AG10803 (cell line): ENCODE measurements at places on chromosomes 7 and 10.

DNA sequence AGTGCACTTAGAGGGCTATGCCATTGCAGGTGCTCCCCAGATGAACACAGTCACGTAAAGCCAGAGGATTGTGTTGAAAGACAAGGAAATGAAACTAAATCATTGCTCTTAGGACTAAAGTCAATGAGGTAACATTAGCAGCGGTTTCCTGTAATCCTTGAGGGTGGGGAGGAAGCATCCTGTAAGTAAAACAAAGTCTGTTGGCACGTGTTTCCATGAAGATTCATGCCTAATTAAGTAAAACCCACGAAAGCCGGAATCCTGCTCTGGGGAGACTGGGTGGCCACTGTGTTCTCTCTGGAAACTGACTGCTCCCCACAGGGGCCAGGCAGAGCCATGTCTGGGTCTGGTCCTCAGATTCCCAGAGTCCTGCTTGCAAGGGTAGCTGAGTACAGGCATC, 18.3 kb downstream of the STEAP1B start:
- DNase-seq: peak; percentile 84

GRCh38 chr7:46143949-46144917, 223.2 kb upstream of the IGFBP3 start:
- DNase-seq: peak; percentile 40

DNA sequence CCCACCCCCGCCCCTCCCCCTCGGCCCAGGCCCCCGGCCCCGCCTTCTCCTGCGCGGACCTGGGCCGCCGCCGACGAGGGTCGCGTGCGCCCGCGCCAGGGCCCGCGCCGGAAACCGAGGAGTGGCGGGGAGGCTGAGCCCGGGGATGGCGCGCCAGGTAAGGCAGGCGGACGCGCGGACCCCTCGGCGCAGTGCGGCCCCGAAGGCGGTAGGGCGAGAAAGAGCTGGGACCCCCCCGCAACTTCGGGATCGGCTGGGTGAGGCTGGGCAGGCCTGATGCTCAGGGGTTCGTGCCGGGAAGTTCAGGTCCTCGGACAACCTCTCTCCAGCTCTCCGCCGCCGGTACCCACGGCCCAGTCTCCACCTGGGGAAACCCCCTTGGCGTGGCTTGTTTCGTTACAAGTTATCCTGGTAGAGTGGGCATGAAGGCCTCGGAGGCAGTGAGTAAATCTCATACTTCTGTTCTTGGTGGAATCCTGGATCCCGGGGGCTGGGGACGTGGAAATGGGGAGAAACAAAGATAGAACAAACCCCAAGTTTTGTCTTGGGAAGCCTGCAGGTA, 58.4 kb downstream of the ZNF467 start:
- peak; percentile 11 for DNase-seq

GRCh38 chr7:41010967-41011366, 691.9 kb downstream of the INHBA start:
- DNase-seq: peak; percentile 76

- DNase-seq: no peak
Measured at GRCh38 chr10:10545771-10546170, 471.9 kb upstream of the CELF2 start.

DNA sequence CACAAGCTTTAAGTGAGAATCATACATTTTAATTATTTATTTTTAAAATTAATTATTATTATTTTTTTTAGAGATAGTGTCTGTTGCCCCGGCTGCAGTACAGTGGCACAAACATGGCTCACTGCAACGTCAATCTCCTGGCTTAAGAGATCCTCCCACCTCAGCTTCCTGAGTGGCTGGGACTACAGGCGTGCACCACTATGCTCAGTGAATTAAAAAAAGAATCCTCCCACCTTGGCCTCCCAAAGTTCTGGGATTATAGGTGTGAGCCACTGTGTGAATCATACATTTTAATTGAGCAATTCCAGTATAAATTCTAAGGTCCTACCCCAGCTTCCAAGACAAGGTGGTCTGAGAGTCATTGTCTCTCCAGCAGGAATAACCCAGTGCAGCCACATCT, 172.4 kb downstream of the JAZF1 start:
- DNase-seq: no peak

DNA sequence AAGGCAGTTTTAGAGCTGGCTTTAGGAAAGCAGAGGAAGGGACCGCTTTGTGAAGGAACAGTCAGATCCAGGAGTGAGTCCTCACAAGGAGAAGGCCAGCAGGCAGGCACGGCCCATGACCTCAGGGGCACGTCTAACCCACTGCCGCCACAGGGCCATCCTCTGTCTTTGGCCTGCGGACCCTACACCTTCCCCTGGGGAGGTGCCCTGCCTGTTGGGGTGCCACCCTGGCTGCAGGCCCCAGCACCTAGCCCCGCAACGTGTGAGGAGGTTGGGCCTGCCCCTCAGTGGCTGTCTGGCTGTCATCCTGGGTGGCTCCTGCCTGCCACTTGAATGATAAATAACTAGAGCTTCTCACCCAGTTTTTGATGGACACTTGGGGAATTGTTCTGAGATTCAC, 31.0 kb upstream of the TRIM8 start:
- no peak for DNase-seq

- DNase-seq: no peak
Measured at GRCh38 chr10:79089632-79090031, 20.9 kb downstream of the ZMIZ1 start.

GRCh38 chr7:598899-599298, 79.3 kb upstream of the PDGFA start:
- DNase-seq: no peak

DNA sequence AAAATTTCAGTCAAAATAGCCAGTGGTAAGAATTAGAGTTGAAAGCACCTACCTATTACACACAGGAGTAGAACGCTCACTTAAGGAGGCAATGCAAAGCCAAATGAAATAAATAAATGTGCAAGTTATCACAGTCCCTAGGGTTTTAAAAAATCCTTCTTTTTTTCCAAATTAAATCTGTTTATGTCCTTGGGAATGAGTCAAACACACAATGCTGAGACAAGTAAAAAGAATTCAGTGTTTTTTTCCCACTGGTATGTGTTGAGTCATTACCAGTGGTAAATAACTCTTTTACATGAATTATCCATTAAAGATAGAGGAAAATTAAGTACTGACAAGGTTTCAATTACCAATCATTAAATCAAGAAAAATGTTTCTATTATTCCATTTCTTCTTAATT, 438.6 kb downstream of the TNS3 start:
- peak; percentile 87 for DNase-seq

- DNase-seq: no peak
Measured at GRCh38 chr7:28239823-28240204, 59.2 kb upstream of the JAZF1 start.

- no peak for DNase-seq
Measured at GRCh38 chr7:76231071-76231470, 29.4 kb downstream of the SRRM3 start.

DNA sequence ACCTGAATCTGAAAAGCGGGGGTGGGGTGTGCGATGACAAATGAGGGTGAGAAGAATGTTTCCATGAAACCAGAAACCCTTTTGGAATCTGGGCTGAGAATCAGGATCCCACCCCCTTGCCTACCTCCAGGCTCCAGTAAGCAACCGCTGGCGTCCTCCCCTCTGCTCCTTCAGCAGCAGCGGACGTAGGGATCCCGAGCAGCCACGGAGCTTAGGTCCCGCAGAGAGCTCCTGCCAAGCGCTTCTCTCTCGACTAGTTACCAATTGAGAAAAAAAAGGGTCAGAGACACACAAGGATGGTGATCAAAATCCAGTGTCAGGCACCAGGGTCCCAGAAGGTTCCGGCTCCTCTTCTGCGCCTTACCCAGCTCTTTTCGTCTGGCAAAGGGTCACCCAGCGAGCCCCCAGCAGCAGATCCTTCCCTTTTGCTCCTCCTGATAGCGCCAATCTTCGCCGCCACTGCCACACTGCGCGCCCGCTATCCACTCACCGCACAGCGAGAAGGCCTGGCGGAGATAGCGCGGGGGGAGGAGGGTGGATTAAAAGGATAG, 733.5 kb downstream of the ZWINT start:
- DNase-seq: no peak

DNA sequence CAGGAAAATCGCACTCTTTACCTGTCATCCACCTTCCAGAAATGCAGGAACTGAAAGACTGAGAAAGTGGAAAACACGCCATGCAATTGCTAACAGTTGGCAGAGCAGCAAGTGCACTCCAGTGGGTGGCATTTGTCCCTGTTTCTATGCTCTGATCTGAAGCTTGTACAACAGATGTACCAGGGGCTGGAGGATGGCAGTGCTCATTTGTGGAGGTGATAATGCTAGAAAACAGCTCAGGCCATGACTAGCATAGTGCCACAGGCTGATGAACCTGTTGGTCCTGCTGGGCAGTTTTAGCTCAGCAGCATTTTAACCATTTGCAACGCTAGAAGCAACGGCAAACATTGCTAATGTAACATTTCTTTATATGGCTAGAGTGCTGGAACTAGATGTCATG, 199.9 kb upstream of the NRP1 start:
- no peak for DNase-seq

DNA sequence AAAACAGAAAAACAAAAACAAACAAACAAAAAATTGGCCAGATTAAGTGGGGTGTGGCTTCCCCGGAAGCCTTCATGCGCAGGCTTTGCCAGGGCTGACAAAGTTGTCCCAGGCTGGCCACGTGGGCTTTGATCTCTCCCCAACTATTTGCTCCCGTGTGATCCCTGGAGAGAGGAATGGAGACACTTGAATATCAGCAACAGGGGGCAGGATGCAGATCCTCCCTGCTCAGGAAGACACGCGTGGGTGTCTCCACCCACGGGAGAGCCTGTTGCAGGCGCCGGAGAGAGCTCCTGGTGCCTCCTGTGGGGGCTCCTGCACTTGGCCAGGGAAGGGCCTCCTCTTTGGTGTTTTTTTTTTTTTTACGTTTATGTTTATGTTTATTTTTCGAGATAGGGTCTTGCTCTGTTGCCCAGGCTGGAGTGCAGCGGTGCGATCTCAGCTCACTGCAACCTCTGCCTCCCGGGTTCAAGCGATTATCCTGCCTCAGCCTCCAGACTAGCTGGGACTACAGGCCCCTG, 19.0 kb downstream of the TRIM56 start:
- no peak for DNase-seq

DNA sequence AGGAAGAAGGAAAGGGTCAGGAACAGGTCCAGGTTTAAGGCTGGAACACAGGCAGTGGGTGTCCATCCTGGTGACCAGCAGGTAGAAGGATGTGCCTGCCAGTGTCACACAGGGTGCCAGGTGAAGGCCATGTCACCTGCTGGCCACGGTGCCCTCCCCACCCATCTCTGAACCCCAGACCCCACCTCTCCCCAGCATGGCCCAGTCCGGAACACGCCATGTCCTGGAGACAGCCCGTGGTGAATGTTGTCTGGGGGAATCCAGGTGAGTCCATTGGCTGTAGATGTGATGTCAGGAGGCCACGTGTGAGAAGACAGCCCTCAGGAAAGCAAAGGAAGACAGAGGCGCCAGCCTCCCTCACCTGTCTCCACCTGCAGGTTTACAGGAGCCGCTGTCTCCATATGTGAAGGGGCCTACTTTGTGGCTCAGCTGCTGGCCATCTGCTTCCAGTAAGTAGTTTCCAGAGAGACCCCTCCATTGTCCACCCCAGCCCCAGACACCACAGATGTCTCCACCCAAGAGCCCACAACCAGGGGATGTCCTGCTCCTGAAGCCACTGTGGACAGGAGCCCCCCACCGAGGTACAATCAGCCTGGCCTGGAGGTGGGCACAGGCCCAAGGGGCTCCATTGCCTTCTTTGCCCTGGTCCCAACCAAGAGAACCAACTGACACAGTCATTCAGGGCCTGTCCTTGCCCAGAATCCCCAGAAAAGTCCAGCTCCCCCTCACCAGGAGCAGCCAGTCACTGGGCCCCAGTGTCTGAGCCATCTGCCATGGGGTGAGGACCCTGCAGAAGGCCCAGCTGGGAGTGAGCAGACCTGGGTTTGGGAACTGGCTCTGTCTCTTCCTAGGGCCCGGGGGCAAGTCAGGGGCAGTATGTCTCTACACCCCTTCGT, 20.7 kb downstream of the TMEM72 start:
- no peak for DNase-seq

DNA sequence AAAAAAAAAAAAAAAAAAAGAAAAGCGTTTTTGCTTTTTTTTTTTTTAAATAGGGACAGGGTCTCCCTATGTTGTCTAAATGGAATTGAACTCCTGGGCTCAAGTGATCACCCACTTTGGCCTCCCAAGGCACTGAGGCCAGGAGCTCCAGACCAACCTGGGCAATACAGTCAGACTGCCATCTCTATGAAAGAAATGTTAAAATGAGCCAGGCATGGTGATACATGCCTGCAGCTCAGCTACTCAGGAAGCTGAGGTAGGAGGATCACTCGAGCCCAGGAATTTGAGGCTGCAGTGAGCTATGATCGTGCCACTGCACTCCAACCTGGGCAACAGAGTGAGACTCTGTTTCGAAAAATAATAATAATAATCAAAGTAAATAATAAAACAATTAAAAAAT, 16.5 kb upstream of the LMTK2 start:
- DNase-seq: no peak

DNA sequence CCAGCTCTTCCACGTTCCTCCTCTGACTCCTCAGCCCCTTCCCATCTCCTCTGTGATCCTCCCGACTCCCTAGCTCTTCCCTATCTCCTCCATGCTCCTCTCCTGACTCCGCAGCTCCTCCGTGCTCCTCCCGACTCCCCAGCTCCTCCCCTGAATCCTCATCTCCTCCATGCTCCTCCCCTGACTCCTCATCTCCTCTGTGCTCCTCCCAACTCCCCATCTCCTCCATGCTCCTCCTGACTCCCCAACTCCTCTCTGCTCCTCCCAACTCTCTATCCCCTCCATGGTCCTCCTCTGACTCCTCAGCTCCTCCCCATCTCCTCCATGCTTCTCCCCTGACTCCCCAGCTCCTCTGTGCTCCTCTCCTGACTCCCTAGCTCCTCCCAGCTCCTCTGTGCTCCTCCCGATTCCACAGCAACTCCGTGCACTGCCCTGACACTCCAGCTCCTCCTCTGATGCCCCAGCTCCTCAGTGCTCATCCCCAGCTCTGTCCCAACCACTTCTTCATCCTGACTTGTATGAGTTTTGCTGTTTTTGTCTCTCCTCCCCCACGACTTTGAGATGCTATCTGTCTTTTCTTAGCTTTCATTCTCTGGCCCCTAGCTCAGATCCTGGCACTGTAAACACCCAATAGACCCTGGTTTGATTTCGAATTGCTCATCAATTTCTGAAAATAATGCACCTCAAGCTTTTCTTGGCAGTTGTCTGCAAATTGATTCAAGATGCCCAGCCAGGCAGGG, 38.3 kb downstream of the OAT start:
- no peak for DNase-seq

DNA sequence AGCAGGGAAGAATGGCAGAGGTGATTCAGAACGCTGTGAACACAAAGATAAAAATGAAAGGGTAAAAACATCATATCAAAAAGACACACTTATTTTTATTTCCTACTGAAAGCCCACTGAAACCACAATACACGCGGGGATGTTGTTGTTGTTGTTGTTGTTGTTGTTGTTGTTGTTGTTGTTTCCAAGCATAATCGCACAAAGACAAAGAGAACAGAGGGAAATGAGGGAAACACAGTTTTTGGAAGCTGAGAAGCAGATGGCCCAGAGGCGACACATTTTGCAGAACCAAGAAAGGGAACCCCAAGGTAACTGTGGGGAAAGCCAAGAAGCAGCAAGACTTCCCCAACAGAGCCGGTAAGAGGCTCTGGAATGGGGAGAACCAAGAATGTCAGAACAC, 113.9 kb downstream of the PARD3 start:
- no peak for DNase-seq
